ENCODE measurements at places on chromosomes 12 and 14.

GRCh38 chr12:19447386-19447785 lies 8.1 kb downstream of the AEBP2 start:
- DNase-seq = no peak

- no peak for DNase-seq
Measured at GRCh38 chr12:93740751-93741150, 63.6 kb downstream of the CRADD start.

GRCh38 chr12:122086641-122087285 lies 8.2 kb downstream of the MLXIP start:
- peak; percentile 26 for DNase-seq

DNA sequence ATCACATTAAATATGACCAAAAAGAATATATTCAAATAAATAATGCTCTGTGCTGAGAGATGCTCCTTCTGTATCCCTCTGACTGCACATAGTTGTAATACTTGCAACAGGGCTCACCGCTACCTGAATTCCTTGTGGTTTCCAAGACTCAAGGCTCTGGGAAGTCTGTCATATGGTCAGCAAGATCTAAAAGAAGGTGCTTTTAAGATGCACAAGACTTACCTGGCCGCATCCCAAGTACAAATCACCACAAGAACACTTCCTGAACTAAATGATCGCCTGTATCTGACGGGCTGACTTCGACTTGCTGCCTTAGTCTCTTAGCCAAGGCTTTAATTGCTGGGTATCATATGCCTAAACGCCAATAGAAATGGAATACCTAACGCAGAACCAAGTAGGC lies 67.2 kb downstream of the HECTD4 start:
- no peak for DNase-seq

GRCh38 chr12:109731806-109732205 lies 18.2 kb downstream of the FAM222A start:
- peak; percentile 3 for DNase-seq

GRCh38 chr12:25757037-25757665 lies 201.3 kb upstream of the RASSF8 start:
- DNase-seq = no peak

DNA sequence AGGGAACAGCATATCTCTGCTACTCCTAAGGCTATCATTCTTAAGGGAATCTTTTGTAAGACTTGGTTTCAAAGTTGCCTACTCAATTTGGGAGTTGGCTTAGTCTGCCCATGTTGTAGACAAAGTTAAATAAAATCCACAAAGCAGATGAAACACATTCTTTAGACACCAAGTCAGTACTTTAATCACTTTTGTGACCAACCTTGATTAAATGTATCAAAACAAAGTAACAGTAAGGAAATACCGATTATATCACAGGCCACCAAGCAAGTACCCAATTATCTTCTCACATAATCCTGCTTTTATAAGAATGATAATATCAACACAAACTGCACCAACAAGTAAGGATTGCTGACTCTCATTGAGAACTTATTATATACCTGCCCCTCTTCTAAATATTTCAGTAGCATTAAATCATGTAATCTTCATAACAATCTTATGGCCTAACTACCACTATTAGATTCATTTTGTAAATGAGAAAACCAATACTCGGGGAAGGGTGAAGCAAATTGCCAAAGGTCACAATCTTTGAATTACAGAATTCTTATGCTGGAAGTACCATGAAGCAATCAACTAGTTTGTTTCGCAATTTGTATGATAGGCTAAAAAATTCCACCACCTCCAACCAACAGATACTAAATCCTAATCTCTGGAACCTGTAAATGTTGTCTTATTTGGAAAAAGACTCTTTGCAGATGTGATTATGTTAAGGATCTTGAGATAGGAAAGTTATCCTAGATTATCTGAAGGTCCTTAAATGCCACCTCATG lies 12.6 kb upstream of the DIO2 start:
- DNase-seq = no peak

DNA sequence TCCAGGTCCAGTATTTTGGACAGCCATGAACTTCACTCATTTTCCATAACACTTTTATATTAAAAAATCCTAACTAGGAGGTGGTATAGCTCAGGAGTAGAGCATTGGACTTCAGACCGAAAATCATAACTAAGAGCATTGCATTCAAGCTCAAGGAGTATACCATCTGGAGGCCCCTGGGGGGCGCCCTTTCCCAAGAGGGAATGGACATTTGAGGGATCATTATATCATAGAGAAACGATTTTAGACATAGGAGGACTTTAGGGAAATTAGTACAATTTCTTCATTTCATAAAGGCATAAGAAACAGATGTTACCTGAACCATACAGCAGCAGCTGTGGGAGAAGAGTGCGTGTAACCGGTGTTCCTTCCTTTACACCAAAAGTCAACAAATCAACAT lies 5.2 kb upstream of the ATG14 start:
- DNase-seq = peak; percentile 33

GRCh38 chr14:104992501-104992900 lies 6.9 kb downstream of the CLBA1 start:
- DNase-seq = no peak

GRCh38 chr12:15855646-15856045 lies 26.5 kb upstream of the STRAP start:
- no peak for DNase-seq

Data from WERI-Rb-1 (cell line).